Activated CD8-positive, alpha-beta T cell treated with anti-CD3 and anti-CD28 coated beads, Interleukin-2, amount 10 ng/mL, durations not matched to agents 7 days and 5 days (primary cell): ENCODE measurements at places on chromosomes 16 and 17.

GRCh38 chr16:19907161-19907992, 22.7 kb upstream of the GPRC5B start:
- peak; percentile 82 for DNase-seq
- peaks cover 8% of the 10 kb centered on the region for H3K4me1 ChIP-seq
- peaks cover 2% of the 10 kb centered on the region for H3K27me3 ChIP-seq
- no peaks in the 10 kb centered on the region for H3K36me3 ChIP-seq

- no peaks in the 10 kb centered on the region for H3K36me3 ChIP-seq
- H3K27ac ChIP-seq = no peak overlapping the region
- H3K27me3 ChIP-seq = peaks cover 7% of the 10 kb centered on the region
- no peak overlapping the region for H3K4me3 ChIP-seq
- no peak for DNase-seq
- H3K4me1 ChIP-seq = peaks cover 11% of the 10 kb centered on the region
Measured at GRCh38 chr16:71402007-71402406, 39.8 kb downstream of the TLE7 start.

DNA sequence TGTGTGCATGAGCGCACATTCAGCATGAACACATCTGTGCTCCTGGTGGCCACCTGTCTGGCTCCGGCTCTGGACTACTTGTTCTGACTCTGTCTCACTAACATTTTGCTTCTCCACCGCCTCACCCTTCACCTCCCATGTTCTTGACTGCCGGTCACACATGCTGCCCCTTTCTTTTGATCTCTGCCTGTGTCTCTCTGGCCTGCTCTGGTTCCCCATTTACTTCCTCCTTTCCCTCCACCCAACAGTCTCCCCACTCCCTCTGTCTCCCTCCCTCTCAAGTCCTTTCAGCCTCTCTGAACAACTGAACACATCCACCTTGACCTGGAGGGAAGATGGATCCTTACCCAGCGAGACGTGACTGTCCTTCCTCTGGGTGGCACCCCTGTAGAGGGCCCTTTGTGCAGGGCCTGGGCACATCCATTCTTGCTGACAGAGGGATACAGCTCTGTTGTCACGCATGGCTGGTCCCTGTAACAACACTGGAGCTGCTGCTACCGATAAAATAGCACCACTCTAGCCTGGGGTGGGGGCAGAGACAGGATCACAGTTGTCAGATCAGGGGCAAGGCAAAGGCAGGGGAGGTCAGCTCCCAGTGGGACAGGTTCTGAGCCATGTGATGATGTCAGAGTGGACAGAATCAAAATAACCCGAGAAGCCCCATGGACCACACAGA, 11.0 kb downstream of the ZSCAN32 start:
- H3K36me3 ChIP-seq = peaks cover 86% of the 10 kb centered on the region
- DNase-seq = no peak
- H3K4me1 ChIP-seq = peaks cover 6% of the 10 kb centered on the region
- no peaks in the 10 kb centered on the region for H3K27me3 ChIP-seq

DNA sequence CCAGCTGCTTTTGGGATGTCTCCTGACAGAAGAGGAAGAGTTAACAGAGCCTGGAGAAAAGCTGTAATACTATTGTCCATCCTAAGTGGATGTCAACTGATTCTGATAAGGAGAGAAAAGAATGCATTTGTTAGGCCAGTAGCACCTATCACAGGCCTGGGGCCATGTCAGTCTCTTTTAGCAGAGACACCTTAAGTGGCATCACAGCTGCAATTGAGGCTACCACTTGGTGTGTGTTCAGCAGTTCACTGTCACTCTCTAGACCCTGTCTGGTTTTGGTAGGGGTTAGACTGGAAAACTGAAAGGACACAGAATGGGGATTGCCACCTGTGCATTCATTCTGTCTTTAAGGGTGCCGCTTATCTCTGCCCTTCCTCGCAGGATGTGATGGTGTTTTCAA, 42.0 kb downstream of the PSMD12 start:
- H3K4me1 ChIP-seq = no peaks in the 10 kb centered on the region
- H3K27ac ChIP-seq = no peak overlapping the region
- no peaks in the 10 kb centered on the region for H3K36me3 ChIP-seq
- no peak for DNase-seq
- H3K27me3 ChIP-seq = no peaks in the 10 kb centered on the region

- no peaks in the 10 kb centered on the region for H3K27me3 ChIP-seq
- H3K36me3 ChIP-seq = peaks cover 15% of the 10 kb centered on the region
- DNase-seq = no peak
- no peak overlapping the region for H3K27ac ChIP-seq
- H3K4me3 ChIP-seq = no peak overlapping the region
- H3K4me1 ChIP-seq = peaks cover 21% of the 10 kb centered on the region
Measured at GRCh38 chr17:80995131-80995530, 3.5 kb downstream of the CHMP6 start.
